Upper lobe of left lung (tissue), 6 donors: ENCODE measurements at places on chromosomes 7 and 10. TPM values are rescaled to one million over a fixed set of nuclear protein-coding genes. Genes with fewer than 3 reads are reported as not detected.
A peak's percentile ranks its signal among the peaks of the same experiment; 100 is the strongest.

- no peak for DNase-seq
These were observed 46.6 kb downstream of the ALOX5 start for GRCh38 chr10:45420453-45421192.

DNA sequence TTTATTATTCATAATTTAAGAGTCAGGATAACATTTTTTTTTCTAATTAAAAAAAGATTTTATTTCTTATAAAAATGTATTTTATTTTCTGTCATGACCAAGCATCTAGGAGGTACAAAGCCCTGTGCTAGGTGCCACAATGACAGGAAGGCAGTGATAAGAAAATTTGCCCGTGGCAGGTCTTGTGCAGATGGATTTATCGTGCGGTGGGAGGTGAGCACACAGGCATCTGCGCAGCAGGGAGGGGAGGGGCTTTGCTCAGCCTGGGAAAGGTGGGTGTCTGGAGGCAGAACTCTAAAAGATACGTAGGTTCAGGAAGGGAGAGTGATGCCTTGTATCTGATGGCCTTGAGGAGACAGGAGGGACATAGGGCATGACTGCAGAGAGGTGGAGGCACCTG lies 115.6 kb downstream of the ABCA13 start:
- no peak for DNase-seq

The BEND7 gene
- total RNA-seq: 21.1 TPM

DNA sequence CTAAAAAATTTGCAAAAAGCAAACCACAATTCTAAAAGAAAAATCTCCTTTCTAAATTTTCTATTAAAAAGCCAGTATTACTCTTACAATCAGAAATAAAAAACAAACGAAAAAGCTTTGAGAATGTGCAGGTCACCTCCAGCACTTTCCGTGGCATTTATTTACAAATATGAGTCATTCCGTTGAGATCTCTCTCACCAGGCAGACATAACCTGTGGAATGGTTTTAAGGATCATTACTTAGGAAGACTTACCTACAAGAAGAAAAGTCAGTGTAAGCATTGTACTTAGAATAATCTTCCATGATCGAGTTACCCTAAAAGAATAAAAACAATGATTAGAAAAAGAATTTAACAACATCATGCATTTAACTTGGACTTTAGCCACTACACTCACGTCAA lies 3.3 kb downstream of the SUN3 start:
- no peak for DNase-seq

GRCh38 chr10:35375091-35375765 lies 38.9 kb downstream of the CCNY start:
- no peak for DNase-seq

The MNX1 gene
- not detected for total RNA-seq

- DNase-seq: no peak
These were observed 534.5 kb upstream of the MKI67 start for GRCh38 chr10:128660726-128661125.

- DNase-seq: peak; percentile 66
These were observed 2.7 kb downstream of the EVX1 start for GRCh38 chr7:27245124-27245797.

DNA sequence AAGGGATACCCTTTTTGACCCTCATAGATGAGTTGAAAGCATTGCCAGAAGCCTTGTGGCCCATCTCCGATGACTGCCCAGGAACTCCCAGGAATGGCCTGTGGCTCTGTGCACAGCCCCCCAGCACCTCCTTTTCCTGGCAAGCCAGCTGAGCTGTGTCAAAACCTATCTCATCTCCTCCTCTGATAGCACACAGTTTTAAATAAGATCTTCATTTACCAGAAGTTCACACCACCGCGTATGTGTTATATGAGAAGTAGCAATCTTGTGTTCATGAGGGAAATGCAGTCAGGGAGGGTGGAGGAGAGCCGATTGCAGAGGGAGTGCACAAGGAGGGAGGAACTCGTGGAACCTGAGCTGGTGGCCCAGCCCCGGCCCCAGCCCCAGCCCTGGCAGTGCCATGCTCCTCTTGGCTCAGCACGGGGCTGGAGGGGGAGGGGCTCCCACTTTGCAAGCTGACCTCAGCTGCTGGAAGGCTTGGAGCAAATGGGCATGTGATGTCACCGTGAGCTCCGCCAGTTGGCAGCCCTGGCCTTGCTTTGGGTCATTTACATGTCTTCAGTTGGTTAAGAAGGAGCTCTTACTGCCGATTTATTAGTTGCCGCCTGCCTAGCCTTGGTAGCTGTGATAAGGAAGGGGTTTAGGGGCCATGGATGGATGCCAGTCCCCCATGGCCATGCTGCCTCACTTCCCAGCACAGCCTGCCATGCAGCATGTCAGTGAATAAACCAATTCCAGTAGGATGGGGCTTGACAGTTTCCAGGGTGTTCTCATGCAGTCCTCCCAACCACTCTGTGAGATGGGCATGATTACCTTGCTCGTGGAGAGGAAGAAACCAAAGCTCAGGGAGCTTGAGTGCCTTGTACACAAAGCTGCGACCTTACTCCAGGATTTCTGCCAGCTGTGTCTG lies 20.0 kb downstream of the UNC5B start:
- DNase-seq: no peak

DNA sequence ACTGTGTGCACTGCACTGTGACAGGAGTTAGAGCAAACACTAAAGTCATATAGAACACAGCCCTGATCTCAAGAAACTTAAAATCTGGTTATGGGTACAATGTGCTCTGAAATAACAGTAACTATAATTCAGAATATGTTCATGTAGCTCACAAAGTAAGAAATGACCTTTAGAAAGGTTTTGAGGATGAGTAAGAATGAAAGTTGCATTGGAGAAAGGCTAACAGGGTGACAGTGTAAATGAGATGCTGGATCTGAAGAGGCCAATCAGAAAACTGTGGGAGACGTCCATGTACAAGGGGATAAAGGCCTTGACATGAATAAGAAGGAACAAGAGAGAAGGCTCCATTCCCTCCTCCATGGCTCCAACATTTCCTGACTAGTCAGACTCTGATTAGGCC lies 124.7 kb downstream of the GRM3 start:
- no peak for DNase-seq

GRCh38 chr10:12358863-12359564 lies 9.7 kb downstream of the CAMK1D start:
- DNase-seq: no peak

DNA sequence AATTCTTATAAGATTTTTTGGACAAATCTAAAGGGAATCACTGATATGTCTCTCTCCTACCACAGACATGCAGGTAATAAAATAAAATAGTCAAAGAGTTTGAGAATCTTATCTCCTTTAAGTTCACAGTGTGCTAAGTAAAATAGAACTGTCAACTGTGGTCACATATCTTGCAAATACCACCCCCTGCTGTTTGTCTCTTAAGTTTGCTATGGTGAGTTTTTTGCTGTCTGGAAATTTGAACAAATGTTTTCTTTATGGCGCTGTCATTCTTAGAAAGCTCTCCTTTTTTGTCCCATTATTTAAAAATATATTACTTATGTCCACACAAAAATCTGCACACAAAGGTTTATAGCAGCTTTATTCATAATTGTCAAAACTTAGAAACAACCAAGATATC lies 19.6 kb downstream of the GIMAP5 start:
- no peak for DNase-seq

The PTPRN2 gene
- 3.3 TPM for total RNA-seq

DNA sequence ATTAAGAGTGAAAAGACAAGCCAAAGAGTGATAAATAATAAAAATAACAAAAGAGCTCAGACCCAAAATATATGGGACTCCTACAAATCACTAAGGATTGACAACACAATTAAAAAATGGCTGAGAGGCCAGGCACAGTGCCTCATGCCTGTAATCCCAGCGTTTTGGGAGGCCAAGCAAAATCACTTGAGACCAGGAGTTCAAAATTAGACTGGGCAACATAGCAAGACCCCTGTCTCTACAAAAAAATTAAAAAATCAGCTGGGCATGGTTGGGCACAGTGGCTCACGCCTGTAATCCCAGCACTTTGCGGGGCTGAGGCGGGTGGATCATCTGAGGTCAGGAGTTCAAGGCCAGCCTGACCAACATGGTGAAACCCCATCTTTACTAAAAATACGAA lies 137.3 kb downstream of the IDE start:
- no peak for DNase-seq

- DNase-seq: no peak
These were observed 169.5 kb upstream of the CHRM2 start for GRCh38 chr7:136698977-136699376.

DNA sequence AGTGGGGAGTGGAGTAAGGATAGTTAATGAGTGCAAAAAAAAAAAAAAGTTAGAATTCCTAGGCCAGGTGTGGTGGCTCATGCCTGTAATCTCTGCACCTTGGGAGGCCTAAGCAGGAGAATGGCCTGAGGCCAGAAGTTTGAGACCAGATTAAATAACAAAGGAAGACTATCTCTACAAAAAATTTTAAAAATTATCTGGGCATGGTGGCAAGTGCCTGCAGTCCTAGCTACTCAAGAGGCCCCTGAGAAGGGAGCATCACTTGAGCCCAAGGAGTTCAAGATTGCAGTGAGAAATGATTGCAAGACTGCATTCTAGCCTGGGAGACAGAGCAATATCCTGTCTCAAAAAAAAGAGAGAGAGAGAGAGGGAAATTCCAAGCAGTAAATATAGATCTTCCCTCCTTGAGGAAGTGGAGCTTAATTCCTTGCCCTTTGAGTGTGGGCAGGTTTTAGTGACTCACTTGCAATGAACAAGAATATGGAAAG lies 19.5 kb upstream of the CSTF2T start:
- no peak for DNase-seq

The CARD11 gene
- total RNA-seq: 8.7 TPM

The CPA2 gene
- total RNA-seq: 1.1 TPM

The OPN4 gene
- total RNA-seq: not detected

DNA sequence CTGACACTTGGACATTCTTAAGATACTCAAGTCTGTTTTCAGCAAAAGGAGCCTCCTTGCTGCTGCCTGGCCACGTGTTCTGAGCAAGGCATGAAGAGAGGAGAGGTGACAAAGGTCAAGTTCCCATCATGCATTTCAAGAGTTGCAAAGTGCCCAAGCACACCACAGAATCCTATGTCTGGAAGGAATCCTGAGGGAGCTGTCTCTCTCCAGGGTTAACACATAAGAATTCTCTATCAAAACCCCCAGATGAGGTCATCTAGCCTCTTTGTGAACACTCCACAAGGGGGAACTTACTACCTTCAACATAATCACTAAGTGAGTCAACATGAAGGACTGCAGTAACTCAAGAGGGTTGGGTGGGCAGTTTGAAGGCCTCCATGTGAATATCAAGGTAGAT lies 155.5 kb downstream of the RNF216 start:
- no peak for DNase-seq

- no peak for DNase-seq
These were observed at the start of gene KCNMA1 for GRCh38 chr10:77637532-77638320. TSS of gene KCNMA1 (minus strand) at chr10:77637808.

- no peak for DNase-seq
These were observed 75.7 kb downstream of the SPAG6 start for GRCh38 chr10:22420787-22421517.

The FAM237B gene
- total RNA-seq: not detected

- DNase-seq: no peak
These were observed 105.5 kb downstream of the CDH23 start for GRCh38 chr10:71502190-71502589.
